HFFc6 (cell line): ENCODE measurements at places on chromosomes 2 and 18. TPM values are rescaled to one million over a fixed set of nuclear protein-coding genes. Genes with fewer than 3 reads are reported as not detected.

GRCh38 chr2:216385478-216385877 is 13.2 kb upstream of the MARCHF4 start:
- DNase-seq = no peak

GRCh38 chr2:181947273-181947672 is 38.4 kb upstream of the PPP1R1C start:
- DNase-seq = no peak

GRCh38 chr2:237132799-237133198 is 47.1 kb downstream of the COPS8 start:
- no peak for DNase-seq

The POMC gene
- total RNA-seq = not detected in 3 replicates

DNA sequence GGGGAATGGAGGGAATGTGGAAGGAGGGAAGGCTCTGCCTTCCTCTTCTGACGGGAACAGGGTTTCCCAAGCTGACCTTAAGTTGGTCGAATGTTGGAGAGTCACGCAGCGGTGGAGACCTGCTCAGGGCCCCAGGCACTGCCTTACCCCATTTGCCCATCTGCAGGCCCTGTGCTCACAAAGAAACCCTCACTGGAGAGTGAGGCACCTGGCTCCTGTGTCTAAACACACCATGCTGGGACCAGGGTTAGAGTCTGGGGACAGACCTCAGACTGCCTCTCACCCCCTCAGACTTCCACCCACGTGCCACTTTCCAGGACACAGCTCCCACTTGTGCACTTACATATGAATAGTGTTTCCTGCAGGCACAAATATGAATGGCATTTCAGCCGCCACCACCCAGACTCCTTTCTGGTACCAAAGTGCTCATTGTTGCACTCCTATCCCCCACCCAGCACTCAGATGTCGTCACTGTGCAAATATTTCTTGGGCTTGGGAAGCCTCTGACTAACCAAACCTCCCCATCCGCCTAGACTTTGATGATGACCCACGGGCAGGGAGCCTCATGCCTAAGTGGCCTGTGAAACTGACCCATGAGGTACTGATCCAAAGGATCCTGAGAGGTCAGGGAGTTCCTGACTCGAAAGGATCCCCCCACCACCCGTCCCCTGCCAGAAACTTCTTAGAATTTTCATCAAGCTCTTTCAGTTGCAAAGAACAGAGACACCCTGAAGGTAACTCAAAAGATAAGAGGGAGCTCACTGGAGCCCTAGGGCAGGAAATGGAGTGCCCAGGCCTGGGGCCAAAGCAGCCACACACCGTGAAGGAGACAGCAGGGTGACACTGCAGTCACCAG is 78.3 kb downstream of the STPG4 start:
- peak; percentile 96 for DNase-seq

DNA sequence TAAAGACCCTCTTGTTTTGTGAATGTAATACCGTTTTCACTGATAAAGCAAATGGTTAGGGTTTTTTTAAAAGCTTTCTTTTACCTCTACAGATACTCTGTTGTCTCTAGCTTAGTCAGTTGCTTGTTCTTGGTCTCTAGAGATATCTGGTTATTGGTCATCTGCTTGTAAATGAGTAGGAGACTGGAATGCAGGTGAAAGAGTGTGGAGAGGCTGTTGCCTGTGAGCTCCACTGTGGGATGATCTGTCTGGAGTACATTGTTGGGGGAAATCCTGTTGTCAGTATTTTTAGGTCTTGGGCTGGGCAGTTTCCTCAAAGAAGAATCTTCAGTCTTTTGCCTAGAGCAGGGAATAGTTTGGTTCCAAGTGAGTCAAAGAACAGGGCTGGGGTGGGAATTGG is 67.7 kb downstream of the SMCHD1 start:
- no peak for DNase-seq

DNA sequence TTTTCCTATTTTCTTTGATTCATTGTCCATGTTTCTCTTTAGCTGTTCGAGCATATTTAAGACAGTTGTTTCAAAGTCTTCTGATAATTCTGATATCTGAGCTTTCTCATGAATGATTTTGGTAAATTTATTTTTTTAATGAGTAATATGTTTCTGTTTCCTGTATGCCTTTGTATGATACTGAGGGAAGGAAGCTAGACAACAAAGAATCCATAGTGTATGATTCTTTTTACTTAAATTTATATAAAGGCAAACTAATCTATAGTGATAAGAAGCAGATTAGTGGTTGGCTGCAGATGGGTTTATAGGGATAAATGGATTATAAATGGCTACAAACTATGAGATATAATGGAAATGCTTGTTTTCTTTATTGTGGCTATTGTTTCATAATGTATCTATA is 352.7 kb upstream of the CDH2 start:
- DNase-seq = no peak

- DNase-seq = no peak
These were observed 137.8 kb downstream of the ZAP70 start for GRCh38 chr2:97851172-97851571.

The RBM43 gene
- total RNA-seq = 3.8 to 6.9 TPM (median 4.8 TPM) in 3 replicates

The B3GNT7 gene
- total RNA-seq = 0.10 to 0.15 TPM in 2 of 3 replicates, not detected in the other

- DNase-seq = no peak
These were observed 56.3 kb downstream of the SCG2 start for GRCh38 chr2:223545830-223546229.

The SPEG gene
- 81.6 to 90.9 TPM (median 82.6 TPM) in 3 replicates for total RNA-seq

- DNase-seq = no peak
These were observed 187.2 kb downstream of the TXNL1 start for GRCh38 chr18:56451188-56451587.

- DNase-seq = no peak
These were observed 269.2 kb upstream of the ZNF521 start for GRCh38 chr18:25621144-25621543.

The CYS1 gene
- 0.32 to 1.7 TPM (median 0.50 TPM) in 3 replicates for total RNA-seq

The CDH19 gene
- not detected in 3 replicates for total RNA-seq

The ITPRIPL1 gene
- total RNA-seq = 0.37 and 0.80 TPM in 2 replicates

DNA sequence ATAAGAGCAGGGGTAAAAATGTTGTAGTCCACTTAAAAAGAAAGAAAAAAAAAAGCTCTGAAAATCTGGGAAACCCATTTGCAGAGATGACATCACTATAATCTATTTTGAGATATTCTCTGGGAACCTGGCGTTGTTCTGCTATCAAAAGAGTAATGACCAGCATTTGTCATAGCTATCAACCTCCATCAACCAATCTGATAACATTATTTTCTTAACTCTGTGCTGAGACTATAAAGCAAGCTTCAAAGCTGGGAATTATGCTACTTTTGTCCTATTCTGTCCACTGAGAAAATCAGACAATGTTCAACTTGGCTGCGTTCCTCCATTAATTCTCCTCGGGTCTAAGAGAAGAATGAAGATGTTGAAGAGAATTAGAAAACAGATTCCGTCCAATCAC is 107.5 kb downstream of the STK39 start:
- DNase-seq = no peak

GRCh38 chr2:105397953-105398335 is 907 bp downstream of the FHL2 start:
- DNase-seq = no peak

The UGT1A5 gene
- not detected in 3 replicates for total RNA-seq
